ENCODE measurements at places on chromosomes 4 and X. TPM values are rescaled to one million over a fixed set of nuclear protein-coding genes. Genes with fewer than 3 reads are reported as not detected.

DNA sequence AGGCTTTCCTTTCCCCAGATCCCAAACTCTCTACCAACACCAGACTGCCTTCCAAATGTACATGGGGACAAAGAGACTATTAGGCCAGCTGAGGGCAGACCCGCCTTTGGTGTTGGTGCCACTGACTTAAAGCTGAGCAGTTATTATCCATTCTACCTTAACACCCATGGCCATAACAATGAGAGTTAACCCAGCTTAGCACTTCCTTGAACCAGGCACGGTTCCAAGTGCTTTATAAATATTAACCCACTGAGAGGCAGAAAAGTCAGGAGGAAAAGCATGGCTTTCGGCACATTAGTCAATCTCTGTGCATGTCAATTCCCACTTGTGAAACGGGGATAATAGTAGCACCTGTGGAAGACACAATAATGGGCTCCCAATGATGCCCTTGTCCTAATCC lies 243.1 kb upstream of the ANXA3 start:
- no peak for DNase-seq

DNA sequence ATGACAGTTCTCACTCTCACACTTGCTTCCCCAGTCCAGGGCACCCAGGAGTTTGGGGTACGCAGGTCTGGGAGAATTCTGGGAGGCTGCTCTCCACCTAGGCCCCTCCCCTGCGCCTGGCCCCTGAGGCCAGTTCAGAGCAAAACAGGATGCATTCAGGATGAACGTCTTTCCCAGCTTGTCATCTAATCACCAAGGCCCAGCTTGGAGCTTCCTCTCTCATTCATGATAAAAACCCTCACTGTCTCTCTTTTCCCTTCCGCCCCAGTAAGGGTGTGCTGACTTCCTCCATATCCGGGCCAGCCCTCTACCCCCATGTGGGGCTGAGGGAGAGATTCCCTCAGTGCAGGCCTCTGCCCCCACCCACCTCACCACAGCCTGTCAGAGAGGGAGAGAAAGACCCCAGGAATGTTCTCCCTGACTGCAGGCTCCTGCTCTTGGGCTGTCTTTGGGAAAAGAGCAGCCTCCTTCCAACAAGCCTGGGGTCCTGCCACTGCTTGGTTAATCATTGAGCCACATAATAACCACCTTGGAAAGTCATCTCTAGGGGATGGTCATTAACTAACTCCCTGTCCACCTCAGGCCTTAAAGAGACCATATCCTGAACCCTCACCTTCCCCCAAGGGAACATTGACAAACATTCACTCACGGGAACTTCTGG lies 50.1 kb downstream of the STARD8 start:
- DNase-seq, result no peak

GRCh38 chr4:156971676-156972378 lies at the start of gene PDGFC:
Gene PDGFC (minus strand): TSS chr4:156971799. CDS start chr4:156970903, 896 bp downstream.
- peak; percentile 10 for DNase-seq

GRCh38 chr4:80361329-80361900 lies 25.9 kb downstream of the CFAP299 start:
- DNase-seq, result no peak

DNA sequence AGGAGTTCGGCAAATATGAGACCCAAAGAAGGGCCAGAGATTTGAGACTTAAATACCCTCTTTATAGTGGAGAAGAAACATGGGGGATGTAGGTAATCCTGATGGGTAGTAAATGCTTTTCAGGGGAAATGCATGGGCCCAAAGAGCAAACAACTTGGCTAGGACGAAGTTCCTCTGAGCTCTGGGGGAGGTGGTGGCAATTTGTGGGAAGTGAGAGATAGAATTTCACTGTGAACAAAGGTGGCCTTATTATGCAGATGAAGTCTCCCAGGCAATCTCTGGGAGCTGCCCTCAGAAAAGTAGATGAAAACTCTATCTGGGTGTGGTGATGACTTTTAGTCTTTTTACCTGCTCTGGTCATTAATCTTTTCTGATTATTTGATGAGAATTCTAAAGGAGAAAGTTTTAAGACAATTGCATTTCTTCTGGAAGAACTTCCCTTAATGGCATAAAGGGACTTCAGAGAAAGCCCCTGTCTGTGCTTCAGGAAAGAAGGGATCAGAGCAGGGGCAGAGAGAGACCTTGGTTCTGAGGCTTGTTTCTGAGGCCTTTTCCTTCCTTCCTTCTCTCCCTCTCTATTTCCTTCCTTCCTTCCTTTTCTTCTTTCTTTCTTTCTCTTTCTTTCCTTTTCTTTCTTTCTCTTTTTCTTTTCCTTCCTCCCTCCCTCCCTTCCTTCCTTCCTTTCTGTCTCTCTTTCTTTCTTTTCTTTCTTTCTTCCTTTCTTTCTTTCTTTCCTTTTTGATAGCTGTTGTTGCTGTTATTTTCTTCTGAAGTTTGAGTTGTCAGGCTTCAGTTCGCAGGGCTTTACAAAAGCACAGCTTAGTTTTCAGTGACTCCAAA lies 37.5 kb upstream of the MAOA start:
- DNase-seq, result no peak

DNA sequence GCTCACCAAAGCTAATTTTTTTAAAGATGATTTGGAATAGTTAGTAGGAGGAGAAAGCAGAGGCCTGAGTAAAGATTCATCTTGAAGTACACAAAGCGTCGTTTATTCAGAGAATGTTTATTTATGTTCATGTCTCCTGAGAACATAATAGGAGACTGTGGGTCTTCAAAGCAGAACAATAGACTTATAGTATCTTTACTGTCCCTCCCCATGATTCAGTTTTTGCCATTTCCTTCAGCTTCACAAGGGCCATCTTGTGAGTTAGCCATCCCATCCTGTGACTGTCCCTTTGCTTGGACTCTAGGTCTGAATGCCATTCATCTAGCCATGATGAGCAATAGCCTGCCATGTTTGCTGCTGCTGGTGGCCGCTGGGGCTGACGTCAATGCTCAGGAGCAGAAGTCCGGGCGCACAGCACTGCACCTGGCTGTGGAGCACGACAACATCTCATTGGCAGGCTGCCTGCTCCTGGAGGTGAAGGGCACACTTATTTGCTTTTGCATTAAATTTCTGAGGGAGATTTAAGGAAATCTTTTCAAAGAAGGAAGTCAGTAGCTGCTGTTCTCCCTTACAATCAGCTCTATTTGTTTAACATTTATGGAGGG lies 105.8 kb downstream of the NFKB1 start:
- no peak for DNase-seq

- DNase-seq, result no peak
These were observed 18.8 kb downstream of the TLR6 start for GRCh38 chr4:38837849-38838248.

- no peak for DNase-seq
These were observed 288.1 kb downstream of the SH3BGRL start for GRCh38 chrX:81489987-81490386.

GRCh38 chrX:90883479-90883878 lies 551.2 kb upstream of the PABPC5 start:
- DNase-seq, result no peak

- peak; percentile 49 for DNase-seq
These were observed 2.1 kb downstream of the LEF1 start for GRCh38 chr4:108166441-108167315.

DNA sequence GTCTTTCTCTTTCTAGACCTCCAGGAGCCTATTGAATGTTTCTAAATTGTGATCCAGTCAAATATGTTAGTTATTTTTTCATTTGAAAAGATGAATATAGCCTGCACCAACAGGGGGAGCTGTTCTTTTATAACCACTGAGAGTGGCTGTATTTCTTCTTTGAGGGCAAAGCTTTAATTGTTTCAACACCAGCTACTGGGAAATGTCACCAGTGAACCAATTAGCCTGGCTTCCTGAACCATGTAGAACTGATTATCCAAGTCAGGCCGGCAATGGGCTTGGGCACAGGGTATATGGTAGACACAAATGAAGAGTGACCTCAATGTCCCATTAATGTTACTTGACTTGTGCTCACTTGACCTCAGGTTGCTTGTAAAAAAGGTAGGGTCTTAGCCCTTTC lies 4.8 kb upstream of the DAPP1 start:
- DNase-seq, result no peak

DNA sequence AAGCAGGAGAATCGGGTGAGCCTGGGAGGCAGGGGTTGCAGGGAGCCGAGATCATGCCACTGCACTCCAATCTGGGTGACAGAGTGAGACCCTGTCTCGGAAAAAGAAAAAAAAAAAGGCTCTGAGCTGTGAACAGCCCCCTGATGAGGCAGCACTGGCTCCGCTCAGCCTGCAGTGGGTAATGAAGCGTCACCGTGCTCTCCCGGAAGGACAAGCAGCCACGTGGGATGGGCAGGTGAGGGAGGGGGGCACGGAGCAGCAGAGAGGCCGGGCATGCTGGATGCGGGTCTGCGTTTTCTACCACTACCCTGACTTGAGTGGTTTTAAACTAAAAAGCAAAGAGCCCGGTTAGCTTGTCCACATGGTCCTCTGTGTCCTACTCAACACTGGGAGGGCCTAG lies 15.5 kb downstream of the TACC3 start:
- DNase-seq, result no peak

DNA sequence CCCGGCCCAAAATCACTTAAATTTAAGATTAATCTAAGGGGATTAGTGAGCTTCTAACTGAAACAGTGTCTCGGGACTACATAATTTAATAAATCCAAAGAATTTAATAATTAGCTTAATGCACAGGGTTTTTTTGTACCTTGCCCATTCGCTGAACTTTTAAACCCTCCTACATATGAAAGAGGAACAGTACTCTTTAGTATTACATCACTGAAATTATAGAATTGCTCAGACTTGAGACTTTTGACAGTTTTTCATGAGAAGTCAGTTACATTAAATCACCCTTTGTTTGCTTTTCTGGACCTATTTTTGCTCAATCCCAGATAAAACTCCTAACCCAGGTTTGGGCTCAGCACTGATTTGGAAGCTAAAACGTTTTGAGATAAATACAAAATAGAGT lies 2.4 kb upstream of the TADA2B start:
- DNase-seq, result no peak

DNA sequence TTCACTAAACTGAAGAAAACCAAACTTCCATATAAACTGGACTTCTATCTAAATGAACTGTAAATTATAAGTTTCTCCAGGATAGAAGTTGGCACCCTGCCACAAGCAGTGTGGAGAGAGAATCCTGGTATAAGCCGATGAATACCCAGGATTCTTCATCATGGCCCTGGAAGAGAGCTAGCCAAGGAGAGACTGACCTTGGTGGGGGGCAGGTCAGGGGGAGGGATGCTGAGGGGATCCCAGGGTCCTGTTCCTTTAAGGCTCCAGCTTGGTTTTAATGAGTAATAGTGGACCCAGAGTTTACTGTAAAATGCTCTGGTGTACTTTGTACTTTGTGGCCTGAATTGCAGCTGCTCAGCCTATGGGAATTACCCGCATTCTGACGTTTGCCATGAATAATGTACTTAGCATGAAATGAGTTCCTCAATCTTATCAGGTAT lies 16.9 kb downstream of the RASSF6 start:
- DNase-seq, result no peak

DNA sequence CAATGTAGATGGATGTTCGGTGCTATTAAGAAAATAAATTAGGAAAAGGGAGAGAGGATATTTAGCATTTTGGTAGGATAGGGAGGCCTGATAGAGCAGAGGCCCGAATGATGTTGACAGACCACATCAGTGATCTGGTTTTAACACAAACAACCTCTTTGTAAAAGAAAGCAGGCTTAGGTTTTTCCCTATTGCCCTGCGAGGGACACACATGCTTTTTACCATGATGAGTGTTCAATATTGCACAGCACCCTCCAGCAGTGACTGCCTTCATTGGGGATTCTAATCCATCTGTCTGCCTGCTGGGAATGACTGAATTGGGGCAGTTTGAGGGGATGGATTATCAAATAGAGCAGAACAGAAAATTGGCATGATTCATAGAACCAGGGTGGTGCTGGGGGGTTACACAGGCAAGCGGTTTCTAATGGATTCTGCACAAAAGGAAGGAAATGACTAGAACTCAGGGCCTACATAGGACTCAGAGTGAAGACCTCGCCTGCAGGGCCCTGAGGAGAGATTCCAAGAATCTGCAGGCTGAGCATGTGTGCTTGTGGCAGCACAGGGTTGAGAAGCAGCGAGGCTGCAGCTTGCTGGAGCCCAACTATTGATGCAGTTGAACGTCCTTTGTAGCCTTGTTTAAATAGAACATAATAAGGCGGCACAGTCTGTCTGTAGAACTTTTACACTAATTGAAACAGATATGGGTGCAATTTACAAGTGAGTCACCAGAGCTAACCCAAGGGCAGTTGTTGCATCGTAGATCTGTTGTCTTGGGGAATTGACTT lies 58.0 kb downstream of the RHOH start:
- no peak for DNase-seq

- DNase-seq, result no peak
These were observed 19.0 kb downstream of the MRPL1 start for GRCh38 chr4:77881460-77882295.

- DNase-seq, result no peak
These were observed 464.1 kb downstream of the IDS start for GRCh38 chrX:149040873-149041535.

DNA sequence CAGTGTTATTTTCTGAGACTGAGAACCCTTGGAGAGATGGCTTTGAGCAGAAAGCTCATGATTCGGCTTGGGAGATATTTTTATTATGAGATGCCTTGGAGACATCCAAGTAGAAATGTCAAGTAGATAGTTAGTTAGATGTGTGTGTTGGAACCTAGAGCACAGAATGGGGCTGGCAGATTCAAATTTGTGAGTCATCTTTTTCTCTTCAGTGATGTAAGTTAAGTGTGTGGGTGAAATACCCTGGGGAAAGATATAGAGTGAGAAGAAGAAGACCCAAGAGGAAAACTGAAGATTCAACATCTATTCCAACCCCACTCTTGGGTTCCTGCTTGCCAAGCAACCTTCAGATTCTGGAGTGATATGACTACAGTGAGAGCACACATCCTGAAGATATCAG lies 580.8 kb upstream of the AMOT start:
- no peak for DNase-seq

GRCh38 chr4:148311526-148311925 lies 130.7 kb downstream of the NR3C2 start:
- no peak for DNase-seq

DNA sequence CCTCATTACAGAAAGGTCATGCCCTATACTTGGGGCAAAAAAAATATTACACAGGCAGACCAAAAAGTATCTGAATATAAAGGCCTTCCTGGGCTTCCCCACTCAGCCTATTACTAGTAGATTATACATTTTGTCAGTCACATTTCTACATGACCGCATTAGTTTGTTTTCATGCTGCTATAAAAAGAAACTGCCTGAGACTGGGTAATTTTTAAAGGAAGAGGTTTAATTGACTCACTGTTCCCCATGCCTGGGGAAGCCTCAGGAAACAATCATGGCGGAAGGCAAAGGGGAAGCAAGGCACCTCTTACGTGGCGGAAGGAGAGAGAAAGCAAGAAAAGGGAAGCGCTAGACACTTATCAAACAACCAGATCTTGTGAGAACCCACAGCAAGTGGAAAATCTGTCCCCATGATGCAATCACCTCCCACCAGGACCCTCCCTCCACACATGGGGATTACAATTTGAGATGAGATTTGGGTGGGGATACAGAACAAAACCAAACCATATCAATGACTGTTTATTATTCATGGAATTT lies 1312.0 kb downstream of the PCDH7 start:
- DNase-seq, result no peak

- no peak for DNase-seq
These were observed 248.5 kb upstream of the CXXC4 start for GRCh38 chr4:104743215-104743653.

- DNase-seq, result no peak
These were observed 111.5 kb upstream of the IL15 start for GRCh38 chr4:141524841-141525240.

Gene GAB1
- total RNA-seq, result 3.5 TPM

Gene ARR3
- not detected for total RNA-seq

Gene AKAP4
- not detected for total RNA-seq

Gene CTAG1A
- not detected for total RNA-seq

Gene SPANXN4
- not detected for total RNA-seq

Gene RNF175
- total RNA-seq, result not detected

Measured in T-helper 17 cell (primary cell).